ENCODE measurements at places on chromosomes 4 and X.

- no peak for DNase-seq
Measured at GRCh38 chr4:85086721-85087120, 120.2 kb upstream of the WDFY3 start.

- DNase-seq, result peak; percentile 39
Measured at GRCh38 chr4:176090115-176090514, 24.5 kb downstream of the WDR17 start.

DNA sequence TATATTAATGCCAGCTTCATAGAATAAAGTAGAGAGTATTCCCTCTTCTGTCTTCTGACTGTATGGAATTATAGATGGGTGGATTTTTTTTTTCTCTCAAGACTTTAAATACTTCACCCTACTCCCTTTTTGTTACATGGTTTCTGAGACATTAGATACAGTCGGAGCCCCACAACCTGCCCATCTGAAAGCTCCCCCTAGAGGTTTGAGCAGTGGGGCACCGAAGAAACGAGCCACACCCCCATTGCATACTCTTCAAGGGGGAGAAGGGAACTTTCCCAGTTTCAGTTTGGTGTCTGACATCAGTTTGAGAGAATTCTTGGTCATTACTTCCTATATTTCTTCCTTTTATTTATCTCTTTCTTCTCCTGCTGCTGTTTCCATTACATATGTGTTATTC lies 437.6 kb upstream of the AGA start:
- DNase-seq, result no peak

GRCh38 chr4:16123356-16124084 lies 39.7 kb upstream of the PROM1 start:
- no peak for DNase-seq

DNA sequence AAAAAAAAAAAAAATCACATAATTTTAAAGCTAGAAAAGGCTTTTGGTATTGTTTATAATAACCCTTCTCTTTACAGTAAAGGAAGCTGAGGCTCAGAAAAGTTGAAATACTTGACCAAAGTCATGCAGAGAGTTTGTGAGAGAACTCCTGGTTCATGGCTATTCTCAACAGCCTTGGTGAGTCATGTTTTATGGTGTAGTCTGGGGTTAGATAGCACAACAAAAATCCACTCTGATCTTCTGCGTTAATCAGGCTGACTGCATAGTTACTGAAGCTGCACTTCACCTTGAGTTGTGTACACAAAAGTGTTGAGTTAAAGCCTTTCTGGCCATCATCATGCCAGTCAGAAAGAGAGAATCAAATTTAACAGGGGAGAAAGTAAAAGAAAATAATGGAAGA lies 19.3 kb upstream of the SFRP2 start:
- DNase-seq, result no peak

DNA sequence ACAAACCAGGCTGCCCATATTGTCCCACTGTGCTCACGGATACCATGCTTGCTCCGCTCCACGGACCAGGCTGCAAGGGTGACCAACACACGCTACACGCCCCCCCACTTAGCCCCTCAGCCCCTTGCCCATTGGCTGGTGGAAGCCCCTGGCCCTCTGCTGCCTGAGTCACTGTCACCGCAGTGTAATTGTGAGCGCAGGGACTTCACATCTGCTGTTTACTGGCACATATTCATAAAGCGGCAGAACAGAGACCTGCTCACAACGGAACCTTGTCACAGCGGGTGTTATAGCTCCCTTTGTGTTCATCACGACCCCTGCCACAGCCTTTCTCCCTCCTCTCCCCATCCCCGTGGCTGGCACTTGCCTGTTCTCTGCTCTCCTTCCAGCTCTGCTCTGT lies 83.7 kb downstream of the PSAPL1 start:
- no peak for DNase-seq

DNA sequence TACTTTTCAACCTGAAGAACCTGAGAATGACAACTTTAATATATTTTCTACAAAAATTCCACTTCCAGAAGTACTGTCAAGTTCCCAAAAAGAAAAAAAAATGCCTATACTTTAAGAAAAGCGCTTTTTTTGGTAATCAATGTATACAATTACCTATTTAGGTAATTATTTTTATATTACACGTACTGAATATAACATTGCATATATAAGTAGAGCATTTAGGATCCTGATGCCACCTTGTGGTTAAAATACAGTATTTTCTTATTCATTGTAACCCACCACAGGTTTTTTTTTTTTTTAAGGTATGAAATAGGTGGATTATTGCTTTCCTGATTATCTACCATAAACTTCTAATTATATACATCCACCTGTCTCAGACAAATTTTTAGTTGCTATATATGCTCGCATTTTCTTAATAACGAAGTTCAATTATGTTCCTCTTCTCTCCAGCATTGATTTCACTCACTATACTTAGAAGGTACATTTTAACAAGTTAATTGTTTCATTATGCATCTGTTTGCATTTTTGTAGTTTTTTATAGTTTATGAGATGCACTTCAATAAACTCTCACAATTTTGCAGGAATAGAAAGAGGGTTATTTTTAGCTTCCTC lies 5.2 kb downstream of the MAP9 start:
- peak; percentile 1 for DNase-seq

DNA sequence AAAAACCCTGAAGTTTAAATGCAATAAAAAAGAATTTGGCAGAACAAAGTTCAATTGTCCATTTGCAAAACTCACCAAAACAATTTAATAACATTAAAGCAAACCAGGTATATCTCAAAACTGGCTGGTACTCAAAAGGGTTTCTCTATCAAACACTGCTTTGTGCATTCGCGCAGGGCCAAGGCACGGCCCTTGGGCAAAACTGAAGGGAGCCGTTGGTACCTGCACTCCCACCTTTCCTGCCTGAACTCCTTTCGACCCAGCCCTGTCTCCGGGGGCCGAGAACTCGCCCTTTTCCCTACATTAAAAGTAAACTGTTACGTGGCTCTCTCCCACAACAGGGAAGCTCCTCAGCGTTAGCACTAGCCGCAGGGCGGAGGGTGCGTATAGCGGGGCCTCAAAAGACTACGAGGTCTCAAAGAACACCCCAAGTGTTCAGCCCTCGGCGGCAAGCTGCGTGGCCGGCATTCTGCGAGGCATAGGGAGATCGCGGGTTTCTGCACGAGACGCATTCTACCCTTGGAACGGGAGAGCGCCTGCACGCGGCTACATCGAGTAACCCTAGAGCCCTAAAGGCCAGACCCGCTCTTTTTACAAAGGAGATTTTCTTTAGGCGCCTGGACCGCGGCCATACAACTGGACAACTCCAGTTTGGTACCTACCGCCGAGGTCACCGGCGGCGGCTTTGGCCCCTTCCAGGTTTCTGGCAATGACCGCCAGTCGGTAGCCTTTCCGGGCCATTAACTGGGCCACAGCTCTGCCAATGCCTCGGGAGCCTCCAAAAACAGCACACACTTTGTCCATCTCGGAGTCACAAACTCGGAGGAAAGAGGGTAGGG lies 550 bp downstream of the CBR4 start:
- peak; percentile 27 for DNase-seq

DNA sequence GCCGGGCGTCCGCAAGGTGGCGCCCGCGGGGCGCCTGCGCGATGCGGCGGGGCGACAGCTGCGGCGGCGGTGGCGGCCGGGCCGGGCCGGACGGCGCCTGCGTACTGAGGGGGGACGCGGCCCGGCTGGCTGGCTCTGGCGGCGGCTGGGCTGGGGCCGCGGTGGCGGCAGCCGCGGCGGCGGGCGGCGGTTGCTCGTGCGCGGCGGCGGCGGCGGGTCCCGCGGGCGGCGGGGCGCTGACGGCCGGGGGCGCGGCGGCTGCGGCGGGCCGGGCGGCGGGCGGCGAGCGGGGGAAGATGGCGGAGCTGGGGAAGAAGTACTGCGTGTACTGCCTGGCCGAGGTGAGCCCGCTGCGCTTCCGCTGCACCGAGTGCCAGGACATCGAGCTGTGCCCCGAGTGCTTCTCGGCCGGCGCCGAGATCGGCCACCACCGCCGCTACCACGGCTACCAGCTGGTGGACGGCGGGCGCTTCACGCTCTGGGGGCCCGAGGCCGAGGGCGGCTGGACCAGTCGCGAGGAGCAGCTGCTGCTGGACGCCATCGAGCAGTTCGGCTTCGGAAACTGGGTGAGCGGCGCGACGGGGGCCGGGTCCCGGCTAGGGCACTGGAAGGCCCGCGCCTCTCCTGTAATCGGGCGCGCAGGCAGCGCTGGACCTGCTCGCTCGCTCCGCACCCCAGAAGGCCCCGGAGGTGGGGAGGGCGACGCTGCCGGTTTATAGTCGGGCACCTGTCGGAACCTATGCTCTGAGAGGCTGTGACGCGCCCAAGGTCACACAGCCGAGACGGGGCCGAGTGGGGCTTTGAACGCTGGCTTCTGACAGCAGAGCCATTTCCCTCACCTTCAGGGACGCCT lies at the start of gene TADA2B:
TADA2B (plus strand) TSS at position 89 of the 853 bp plus-strand sequence; CDS start at position 297, 208 bp downstream.
- DNase-seq, result peak; percentile 41

DNA sequence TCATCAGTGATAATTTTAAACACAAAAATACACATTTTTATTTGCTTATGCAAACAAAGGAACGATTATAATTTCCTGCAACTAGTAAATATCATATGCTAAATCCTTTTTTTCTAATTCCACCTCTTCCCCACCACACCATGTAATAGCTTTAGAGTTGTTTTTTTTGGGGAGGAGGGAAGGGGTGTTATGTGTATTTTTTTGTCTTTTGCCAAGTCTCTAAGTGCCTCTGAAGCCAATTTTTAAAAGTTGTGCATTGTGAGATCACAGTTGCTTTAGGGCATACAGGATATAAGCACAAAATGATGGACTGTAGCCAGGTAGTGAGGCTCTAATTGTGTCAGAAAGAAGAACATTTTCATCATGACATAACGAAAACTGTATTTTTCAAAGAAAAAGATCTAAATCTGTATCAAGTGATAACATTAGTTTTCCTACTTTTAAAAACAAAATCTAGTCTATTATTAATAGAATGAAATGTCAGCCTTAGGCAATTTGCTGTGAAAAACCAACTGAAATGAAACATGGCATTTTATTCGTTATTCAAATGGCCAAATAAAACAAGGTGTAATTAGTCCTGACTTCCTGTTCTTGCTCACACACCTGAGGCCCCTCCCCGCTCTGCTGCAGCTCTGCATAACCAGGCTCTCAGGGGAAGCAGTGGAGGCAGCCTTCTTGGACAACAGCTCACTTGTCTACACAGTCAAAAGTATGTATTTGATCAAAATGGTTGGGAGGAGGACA lies 157.4 kb downstream of the PALLD start:
- DNase-seq, result no peak

Data from AML-193 (cell line).